NCI-H446 (cell line): ENCODE measurements at places on chromosomes 6 and 20.
A peak's percentile ranks its signal among the peaks of the same experiment; 100 is the strongest.

DNA sequence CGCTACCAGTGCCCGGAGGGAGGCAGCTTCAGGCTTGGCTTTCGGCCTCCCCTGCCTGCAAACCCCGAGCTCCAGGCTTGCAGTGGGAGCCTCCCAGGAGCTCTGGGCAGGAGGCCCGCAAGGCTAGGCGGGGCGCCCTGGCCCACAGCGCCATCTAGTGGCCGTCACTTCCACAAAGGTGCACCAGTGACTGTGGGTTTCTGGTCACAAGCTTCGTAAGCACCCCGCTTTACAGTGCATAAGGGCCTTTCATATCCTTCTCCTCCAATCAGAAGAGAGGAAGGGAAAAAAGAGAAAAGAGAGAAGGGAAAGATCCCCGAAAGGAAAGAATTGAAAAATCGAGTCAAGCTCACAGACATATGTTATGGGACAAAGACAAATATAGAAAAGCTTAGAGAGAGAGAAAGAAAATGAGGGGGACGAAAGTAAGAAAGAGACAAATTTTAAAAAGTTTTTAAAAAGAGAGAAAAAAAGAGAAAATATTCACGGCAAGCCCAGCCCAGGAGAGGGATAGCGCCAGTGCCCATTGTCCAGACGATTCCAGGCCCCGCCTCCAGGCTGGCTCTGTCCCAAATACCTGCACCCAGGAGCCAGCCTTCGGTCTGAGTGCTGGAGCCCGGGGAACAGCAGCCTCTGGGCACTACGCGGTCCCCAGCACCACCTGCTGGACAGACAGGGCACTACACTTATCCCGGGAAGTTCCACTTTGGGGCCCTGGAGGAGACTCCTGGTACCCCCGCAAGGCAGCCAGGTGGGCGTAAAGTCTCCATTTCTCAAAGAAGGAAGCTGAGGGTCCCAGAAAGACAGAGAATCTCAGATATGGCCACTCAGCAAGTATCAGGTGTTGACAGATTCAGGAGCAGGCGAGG, 207.1 kb downstream of the PREX1 start:
- peak; percentile 96 for DNase-seq

GRCh38 chr6:111356551-111356950, 126.5 kb downstream of the REV3L start:
- no peak for DNase-seq

DNA sequence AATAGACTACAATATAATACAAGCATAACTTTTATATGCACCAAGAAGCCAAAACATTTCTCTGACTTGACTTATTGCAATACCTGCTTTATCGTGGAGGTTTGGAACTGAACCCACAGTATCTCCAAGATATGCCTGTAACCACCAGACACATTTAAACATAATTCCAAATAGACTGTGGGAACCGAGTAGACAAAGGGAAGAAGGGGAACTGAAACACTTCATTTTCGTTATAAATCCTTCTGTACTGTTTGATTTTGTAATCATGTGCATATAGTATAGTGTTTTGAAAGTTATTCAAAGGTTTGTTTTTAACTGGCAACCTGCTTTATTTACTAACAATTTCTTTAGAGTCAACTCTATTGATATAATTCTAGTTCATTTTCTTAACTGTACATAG, 154.9 kb upstream of the BEND6 start:
- no peak for DNase-seq

DNA sequence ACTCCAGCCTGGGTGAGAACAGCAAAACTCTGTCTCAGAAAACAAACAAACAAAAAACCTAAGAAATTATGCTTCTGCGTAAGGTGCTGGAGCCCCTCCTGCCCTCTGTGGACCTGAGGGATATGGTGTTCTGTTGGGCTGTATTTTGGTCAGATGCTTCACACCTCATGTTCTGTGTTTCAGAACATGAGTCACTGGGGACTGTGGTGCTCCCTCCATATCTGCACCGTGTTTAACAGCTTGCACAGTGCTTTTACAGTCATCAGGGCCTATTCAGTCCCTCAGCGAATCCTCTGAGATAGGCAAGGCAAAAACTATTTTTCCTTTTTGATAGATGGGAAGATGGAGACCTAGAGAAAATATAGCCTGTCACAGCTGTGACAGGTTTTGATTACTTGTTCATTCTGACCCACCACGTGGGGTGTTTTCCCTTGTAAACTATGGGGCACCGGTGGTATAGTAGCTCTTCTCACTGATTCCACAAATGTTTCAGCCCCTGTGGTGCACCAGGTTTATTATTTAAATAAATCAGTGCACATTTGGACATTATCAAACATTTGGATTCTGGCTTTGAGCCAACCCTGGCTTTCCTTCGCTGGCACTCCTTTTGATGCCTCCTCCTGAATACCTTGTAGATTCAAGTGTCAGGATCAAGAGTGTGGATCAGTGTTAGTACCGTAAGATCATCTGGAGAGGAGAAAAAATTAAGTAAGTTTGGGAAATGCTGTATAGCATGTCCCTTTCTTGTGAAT, 9.6 kb downstream of the TTPAL start:
- DNase-seq = no peak

GRCh38 chr20:33437141-33437911, 6.2 kb downstream of the SNTA1 start:
- peak; percentile 63 for DNase-seq

GRCh38 chr20:38286586-38287531, 17.1 kb upstream of the BPI start:
- DNase-seq = no peak

- DNase-seq = no peak
These were observed 125.4 kb upstream of the GPR6 start for GRCh38 chr6:109852713-109853112.

DNA sequence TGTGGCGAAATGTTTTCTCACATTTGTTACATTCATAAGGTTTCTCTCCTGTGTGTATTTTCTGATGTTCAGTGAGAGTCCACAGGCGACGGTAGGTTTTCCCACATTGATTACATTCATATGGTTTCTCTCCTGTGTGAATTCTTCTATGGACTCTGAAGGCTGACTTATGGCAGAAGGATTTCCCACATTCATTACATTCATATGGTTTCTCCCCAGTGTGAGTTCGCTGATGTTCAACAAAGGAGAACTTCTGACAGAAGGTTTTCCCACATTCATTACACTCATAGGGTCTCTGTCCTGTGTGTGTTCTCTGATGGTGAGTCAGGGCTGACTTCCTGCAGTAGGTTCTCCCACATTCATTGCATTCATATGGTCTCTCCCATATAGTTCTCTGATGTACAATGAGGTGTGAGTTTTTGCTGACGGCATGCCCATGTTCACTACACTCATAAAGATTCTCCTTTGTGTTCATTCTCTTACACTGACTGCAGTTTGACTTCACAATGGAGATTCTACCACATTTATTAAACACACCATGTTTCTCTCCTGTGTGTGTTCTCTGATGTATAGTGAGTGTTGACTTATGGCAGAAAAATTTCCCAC, 11.9 kb downstream of the ZNF334 start:
- DNase-seq = no peak

GRCh38 chr6:82863781-82864180, 201.9 kb downstream of the UBE3D start:
- DNase-seq = no peak

- no peak for DNase-seq
These were observed 337.4 kb upstream of the PRDM1 start for GRCh38 chr6:105748737-105749161.

- DNase-seq = no peak
These were observed 30.7 kb downstream of the HUS1B start for GRCh38 chr6:626236-626635.

DNA sequence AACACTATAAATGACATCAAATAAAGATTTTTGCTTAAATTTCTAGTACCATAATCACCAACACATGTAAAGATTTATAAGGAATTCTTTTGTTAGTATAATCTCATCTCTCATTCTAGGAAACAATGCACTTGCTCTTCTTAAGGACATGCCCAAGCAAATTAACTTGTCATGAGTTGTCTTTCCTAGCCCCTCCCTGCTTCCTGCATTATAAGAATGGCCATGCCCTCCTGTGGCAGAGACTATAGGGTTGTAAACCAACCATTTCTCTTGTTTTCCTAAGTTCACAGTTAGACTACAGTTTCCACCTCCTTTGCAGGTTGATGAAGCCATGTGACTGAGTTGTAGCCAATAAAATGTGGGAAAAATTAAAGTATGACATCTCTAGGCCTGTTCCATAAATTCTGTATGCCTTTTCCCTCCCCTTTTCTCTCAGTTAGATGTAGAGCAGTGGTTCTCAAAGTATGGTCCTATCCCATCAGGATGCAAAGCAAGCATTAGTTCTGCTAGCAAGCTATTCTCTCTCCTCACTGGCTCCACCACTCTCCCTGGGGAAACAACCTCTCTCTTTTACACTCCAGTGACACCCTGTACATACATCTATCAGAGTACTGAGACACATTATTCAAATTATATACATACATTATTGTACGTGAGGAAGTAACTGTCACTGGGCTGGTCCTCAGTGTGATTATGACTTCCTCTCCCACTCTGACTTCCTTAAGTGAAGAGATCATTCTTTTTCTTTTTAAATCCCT, 295.0 kb downstream of the PKHD1 start:
- no peak for DNase-seq

GRCh38 chr20:34891166-34892062, 15.0 kb downstream of the ACSS2 start:
- DNase-seq = no peak

GRCh38 chr6:38404355-38404754, 235.4 kb downstream of the BTBD9 start:
- DNase-seq = peak; percentile 45

GRCh38 chr20:2871111-2871465, 2.2 kb upstream of the PTPRA start:
- no peak for DNase-seq

DNA sequence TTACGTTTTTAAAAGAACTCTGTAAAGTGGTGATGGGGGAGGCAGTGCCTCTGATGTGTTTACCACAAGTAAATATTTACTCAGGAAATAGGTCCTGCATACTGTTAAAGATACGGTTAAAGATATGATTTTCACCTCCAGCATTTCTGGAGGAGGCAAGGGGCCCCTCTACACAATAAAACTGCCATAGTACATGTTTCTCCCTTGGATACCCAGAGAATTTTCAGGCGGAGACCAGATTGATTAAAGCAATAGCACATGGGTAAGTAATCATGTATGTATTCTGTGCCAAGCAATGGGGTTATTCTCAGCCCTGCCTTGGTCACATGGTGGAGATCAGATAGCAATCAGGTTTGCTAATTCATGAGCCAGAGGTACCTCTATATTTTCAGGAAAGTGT, 9.6 kb downstream of the RIPOR2 start:
- no peak for DNase-seq
